Dermis lymphatic vessel endothelial cell (primary cell): ENCODE measurements at places on chromosomes 2 and 18. TPM values are rescaled to one million over a fixed set of nuclear protein-coding genes. Genes with fewer than 3 reads are reported as not detected.

The ANKRD53 gene
- 0.26 and 0.33 TPM in 2 replicates for total RNA-seq

The GAD1 gene
- total RNA-seq = 0.52 and 0.76 TPM in 2 replicates

The COL4A3 gene
- total RNA-seq = 0.11 TPM in 1 of 2 replicates, not detected in the other

The LIMS4 gene
- total RNA-seq = 45.6 and 52.5 TPM in 2 replicates

The IL37 gene
- not detected in 2 replicates for total RNA-seq

The POTEJ gene
- total RNA-seq = 0.26 and 1.1 TPM in 2 replicates

The SLC4A1AP gene
- 14.2 and 18.4 TPM in 2 replicates for total RNA-seq

The SATB2 gene
- 0.69 and 1.4 TPM in 2 replicates for total RNA-seq

The ALPP gene
- not detected in 2 replicates for total RNA-seq

The PROC gene
- total RNA-seq = 0.11 and 0.52 TPM in 2 replicates

The C2orf69 gene
- 7.0 and 7.6 TPM in 2 replicates for total RNA-seq

The TCF7L1 gene
- 4.3 and 5.2 TPM in 2 replicates for total RNA-seq

The FAM161A gene
- 1.1 and 1.3 TPM in 2 replicates for total RNA-seq

The DYNAP gene
- total RNA-seq = not detected in 2 replicates

The VWA3B gene
- not detected in 2 replicates for total RNA-seq

The ZCCHC2 gene
- 15.0 and 15.8 TPM in 2 replicates for total RNA-seq

The HNRNPLL gene
- total RNA-seq = 42.7 and 46.1 TPM in 2 replicates

The NETO1 gene
- not detected in 2 replicates for total RNA-seq

The TXNL1 gene
- 25.9 and 44.6 TPM in 2 replicates for total RNA-seq

The AMER3 gene
- total RNA-seq = not detected in 2 replicates

The ZAP70 gene
- total RNA-seq = 0.11 and 0.34 TPM in 2 replicates

The IL36RN gene
- not detected in 2 replicates for total RNA-seq

The C1GALT1C1L gene
- total RNA-seq = 0.09 TPM in 1 of 2 replicates, not detected in the other

The LCLAT1 gene
- 9.5 and 11.3 TPM in 2 replicates for total RNA-seq

The IL18R1 gene
- total RNA-seq = under 0.01 and 0.43 TPM in 2 replicates
